H4 (cell line): ENCODE measurements at places on chromosomes 5 and 9. TPM values are rescaled to one million over a fixed set of nuclear protein-coding genes. Genes with fewer than 3 reads are reported as not detected.
A peak's percentile ranks its signal among the peaks of the same experiment; 100 is the strongest.

GRCh38 chr9:135906291-135907005 is 898 bp downstream of the CAMSAP1 start:
- DNase-seq: no peak

The GPBP1 gene
- 31.6 and 39.4 TPM in 2 replicates for total RNA-seq

The DPM2 gene
- total RNA-seq: 31.1 and 35.4 TPM in 2 replicates

DNA sequence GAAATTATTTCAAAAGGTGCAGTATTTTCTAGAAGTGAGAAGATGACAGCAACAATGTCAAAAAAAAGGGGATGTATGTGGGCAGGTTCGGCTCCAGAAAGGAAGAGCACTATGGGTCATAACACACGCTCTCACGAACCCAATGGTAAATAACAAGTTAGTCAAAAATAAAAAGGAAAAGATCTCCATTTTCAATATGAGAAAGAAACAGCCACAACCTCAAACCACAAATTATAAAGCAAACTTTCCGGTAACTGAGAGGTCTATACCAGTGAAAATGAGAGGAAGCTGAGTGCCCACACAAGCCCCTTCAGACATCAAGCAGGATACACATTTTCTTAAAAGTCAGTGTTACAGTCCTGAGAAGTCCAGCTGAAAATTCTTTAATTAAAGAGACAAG is 398.5 kb upstream of the RPS23 start:
- DNase-seq: no peak

The ZDHHC11 gene
- total RNA-seq: 0.50 and 2.0 TPM in 2 replicates

- DNase-seq: no peak
Observed at GRCh38 chr5:161549106-161549505, 2.6 kb upstream of the GABRB2 start.

DNA sequence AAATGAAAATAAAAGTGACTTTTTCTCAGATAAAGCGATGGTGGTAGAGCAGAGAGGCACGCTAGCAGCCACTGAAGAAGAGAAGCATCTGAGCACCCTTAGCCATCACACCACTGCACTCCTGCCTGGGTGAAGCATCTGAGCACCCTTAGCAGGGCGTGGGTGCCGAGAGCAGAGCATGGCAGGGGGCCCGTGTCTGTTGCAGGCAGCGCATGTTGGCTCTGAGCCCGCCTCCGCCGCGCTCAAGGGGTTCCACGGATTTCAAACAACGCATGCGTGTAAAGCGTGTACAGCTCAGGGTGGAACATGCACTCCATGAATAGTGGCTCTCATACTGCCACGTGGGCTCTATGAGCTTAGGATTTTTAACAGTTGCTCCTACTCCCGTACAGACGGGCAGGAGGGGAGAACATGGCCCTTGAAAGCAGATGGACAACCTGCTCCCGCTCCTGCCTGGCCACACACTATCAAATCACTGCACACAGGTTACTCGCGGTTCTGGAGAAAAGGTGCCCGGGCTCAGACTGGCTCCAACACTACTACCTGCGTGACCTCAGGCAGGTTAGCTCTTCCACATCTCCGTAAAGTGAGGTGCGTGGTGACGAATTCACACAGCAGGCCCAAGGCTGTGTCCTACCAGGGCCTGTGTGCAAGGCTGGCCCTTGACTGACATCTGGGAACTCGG is 12.1 kb downstream of the LRRC14B start:
- DNase-seq: no peak

DNA sequence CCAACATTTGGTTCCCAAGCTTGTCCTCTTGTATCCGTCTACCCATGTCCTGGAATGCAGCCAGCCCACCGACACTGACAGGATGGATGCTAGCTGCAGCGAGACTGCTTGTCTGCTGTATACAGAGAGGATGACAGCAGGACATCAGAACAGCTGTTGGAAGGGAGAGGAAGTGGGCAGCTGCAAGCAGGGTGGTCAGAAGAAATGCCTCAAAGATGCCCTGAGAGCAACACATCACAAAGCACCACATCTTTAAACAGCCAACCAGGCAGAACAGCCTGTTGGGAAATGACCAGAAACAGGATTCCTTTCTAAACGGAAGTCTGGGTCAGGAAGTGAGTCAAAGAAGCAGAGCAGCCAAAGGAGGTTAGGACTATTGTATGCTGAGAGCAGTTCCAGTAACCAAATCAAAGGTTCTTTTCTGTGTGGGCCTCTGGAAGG is 219.1 kb downstream of the NDUFS4 start:
- DNase-seq: peak; percentile 70

- no peak for DNase-seq
Observed at GRCh38 chr5:80793354-80793753, 138.6 kb upstream of the DHFR start.

- no peak for DNase-seq
Observed at GRCh38 chr5:76953551-76954382, 922 bp downstream of the CRHBP start.

The MEGF10 gene
- total RNA-seq: 0.14 TPM in 1 of 2 replicates, not detected in the other

DNA sequence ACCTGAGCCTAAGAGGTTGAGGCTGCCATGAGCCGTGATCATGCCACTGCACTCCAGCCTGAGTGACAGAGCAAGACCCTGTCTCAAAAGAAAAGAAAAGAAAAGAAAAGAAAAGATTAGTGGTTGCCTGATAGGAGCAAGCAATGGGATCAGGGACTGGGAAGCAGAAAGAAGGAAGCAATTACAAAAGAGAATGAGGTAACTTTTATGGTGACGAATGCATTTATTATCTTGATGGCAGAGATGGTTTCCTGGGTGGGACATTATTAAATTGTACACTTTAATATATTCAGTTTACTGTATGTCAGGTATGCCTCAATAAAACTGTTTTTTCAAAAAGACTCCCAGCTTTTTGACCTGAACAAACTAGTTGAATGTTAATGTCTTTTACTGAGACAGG is 7.5 kb upstream of the PFDN1 start:
- no peak for DNase-seq

- no peak for DNase-seq
Observed at GRCh38 chr5:116388564-116389258, 185.9 kb downstream of the SEMA6A start.

GRCh38 chr5:177982072-177982727 is 13.8 kb downstream of the PROP1 start:
- DNase-seq: no peak

- no peak for DNase-seq
Observed at GRCh38 chr5:359301-359897, 37.9 kb downstream of the AHRR start.

DNA sequence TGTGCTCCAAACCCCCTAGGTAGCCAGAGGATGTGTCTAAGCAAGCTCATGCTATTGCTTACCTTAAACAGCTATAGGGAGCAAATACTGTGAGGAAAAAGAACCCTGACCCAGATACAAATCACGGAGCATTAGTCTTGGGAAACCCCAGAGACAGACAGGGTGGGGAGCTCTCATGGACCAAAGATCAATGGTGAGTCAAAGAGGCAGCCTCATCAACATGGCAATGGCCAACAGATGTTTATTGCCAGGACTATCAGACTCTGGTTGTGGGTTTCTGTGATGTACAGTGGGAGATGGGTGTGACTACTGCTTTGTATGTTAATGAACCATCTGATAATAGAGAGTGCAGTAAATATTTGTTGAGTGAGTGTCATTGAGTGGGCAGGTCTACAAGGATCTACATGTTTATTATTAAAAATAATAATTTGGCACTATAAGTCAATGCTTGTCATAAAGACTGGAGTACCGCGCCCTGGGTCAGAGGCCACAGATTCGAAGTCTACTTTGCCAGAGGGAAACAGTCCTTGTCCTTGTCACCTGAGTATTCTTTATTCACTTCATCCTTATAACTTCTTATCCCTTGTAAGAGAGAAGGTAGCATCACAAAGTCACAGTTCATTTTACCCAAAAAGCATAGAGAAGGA is 56.5 kb upstream of the RAI14 start:
- no peak for DNase-seq

The ARL14EPL gene
- total RNA-seq: 1.3 TPM in 1 of 2 replicates, not detected in the other

The ZNF79 gene
- 6.1 and 7.0 TPM in 2 replicates for total RNA-seq

The PTGES gene
- 13.0 and 14.2 TPM in 2 replicates for total RNA-seq

The GMCL2 gene
- not detected in 2 replicates for total RNA-seq

- DNase-seq: no peak
Observed at GRCh38 chr5:168207450-168208029, 83.9 kb upstream of the WWC1 start.

DNA sequence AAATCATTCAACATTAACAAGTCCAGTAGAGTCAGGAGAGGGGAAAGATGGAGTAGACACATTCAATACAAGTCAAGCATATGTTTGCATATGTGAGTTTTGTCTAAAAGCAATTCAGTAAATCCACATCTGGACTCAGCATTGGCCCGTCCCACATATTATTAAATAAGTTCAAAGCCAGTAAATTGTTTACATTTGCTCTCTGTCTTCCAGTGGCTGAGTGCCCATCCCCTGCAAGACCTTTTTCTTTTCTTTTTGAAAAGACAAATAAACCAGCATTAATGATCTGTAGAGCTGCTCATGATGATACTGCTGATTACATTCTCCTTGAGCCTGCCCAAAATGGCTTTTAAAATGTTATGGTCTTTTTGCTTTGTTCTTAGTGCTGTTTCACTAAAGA is 71.1 kb downstream of the TNC start:
- DNase-seq: no peak

DNA sequence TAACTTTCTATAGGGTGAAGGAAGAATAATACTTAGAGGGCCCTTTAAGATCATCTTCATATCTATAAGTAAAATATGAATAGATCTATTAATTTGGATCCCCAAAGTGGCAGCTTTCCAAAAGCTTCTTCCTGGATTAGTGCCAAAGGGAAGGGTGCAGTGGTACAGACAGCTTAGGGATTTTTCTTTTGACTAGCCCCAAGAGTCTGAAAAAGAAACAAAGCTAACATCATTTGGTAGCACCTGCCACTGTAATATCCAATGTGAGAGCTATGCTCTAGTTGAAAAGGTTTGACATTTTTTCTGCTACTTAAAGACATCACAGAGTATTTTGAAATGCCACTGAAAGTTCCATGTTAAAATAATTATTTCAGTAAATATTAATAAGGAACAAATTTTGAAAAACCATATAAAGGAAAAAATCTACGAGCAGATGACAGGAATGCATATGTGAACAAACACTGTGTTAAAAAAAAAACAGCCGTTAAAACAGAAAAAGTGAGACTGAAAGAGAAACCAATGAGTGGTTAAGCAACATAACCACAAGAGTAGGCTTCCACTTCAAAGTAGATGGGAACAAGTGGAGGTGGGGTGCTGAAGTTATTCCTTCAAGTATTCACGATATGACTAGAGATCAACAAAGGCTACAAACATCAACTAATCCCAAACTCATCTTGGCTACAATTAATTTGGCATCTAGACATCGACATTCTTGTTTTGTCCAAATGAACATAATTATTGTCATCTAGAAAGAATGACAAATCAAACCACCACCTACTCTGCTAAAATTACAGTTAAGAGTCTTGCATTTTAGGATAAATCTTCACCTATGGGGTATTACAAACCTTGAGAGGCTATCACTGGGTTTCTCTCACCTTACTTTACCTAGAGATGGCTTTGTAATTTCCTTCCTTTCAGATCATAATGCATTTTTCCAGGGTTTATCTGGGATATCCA is 137.5 kb downstream of the CPLANE1 start:
- DNase-seq: peak; percentile 19

The MYO10 gene
- 28.7 and 34.7 TPM in 2 replicates for total RNA-seq

GRCh38 chr5:173733831-173734501 is 117.5 kb upstream of the BOD1 start:
- DNase-seq: no peak

GRCh38 chr5:154196281-154196680 is 5.7 kb downstream of the GALNT10 start:
- DNase-seq: no peak

- DNase-seq: peak; percentile 75
Observed at GRCh38 chr9:130927995-130928900, 10.8 kb downstream of the FIBCD1 start.

GRCh38 chr9:81879501-81879916 is 48.7 kb upstream of the SPATA31D4 start:
- no peak for DNase-seq

DNA sequence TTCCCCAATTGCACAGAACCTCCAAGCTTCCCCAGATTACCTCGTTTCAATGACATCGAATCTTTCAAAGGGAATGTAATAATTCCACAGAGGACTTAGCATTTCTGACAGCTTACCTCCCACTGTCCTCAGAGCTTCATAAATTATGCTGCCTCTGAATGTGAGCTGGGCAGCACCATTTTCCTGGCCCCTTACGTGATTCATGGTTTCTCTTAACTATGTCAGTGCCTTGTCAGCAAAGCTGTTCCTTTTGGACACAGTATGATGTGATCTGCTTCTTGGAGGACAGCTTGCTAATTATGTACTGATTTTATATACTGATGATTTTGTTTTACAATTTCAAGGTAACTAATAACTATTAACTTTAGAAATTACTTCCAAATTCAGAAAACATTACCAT is 27.7 kb upstream of the SSBP2 start:
- no peak for DNase-seq

The TMEM232 gene
- total RNA-seq: 0.66 and 1.7 TPM in 2 replicates

The NPR2 gene
- total RNA-seq: 0.25 and 2.9 TPM in 2 replicates

DNA sequence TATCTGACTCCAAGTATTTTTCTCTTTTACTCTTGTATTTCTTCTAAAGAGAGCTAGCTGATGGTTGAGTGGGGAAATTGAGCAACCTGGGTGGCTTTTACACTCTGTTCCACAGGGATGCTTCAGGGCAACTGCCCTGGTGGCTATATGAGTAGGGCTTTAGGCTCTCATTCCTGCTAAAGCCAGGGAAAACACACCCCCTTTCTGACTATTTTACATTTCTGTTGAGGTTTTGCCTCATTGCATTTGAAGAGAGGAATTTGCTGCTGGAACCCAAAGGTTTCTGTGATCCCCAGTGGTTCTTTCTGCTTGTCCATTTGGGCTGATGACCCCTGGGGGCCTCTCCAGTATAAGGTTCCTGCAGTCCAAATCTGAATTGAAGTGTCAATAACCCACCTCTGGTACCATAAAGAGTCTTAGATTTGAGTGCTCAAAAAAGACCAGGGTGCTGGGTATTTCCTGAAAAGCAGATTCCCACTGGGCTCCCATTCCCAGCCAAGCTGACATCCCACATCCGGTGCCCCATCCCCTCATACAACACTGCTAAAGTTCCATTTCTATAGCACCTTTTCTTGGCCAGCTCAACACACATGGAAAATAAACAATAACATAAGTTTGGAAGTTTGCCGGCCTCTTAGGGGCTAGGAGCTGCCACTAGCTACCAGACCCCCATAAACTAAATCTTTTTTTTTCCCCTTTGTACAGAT is 59.5 kb downstream of the PAPPA start:
- no peak for DNase-seq

DNA sequence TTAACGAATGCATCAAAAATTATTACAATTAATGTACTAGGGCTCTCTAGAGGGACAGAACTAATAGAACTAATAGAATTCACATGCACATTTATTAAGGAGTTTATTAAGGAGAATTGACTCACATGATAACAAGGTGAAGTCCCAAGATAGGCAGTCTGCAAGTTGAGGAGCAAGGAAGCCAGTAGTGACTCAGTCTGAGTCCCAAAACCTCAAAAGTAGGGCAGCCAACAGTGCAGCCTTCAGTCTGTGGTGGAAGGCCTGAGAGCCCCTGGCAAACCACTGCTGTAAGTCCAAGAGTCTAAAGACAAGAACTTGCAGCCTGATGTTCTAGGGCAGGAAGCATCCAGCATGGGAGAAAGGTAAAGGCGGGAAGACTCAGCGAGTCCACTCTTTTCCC is 633.8 kb downstream of the SEMA5A start:
- no peak for DNase-seq

The FABP6 gene
- total RNA-seq: 2.4 TPM in 1 of 2 replicates, not detected in the other

- DNase-seq: peak; percentile 44
Observed at GRCh38 chr9:129617167-129617566, 3.7 kb downstream of the C9orf50 start.

- no peak for DNase-seq
Observed at GRCh38 chr5:32713770-32714381, 2.8 kb downstream of the NPR3 start.

The PCDHGA5 gene
- 0.49 and 0.50 TPM in 2 replicates for total RNA-seq

GRCh38 chr5:61504143-61504770 is 172.2 kb downstream of the ZSWIM6 start:
- no peak for DNase-seq
